ENCODE measurements at places on chromosomes 7 and 10. TPM values are rescaled to one million over a fixed set of nuclear protein-coding genes. Genes with fewer than 3 reads are reported as not detected.

- no peak for DNase-seq
Observed at GRCh38 chr10:1100691-1101368, 44.6 kb downstream of the WDR37 start.

DNA sequence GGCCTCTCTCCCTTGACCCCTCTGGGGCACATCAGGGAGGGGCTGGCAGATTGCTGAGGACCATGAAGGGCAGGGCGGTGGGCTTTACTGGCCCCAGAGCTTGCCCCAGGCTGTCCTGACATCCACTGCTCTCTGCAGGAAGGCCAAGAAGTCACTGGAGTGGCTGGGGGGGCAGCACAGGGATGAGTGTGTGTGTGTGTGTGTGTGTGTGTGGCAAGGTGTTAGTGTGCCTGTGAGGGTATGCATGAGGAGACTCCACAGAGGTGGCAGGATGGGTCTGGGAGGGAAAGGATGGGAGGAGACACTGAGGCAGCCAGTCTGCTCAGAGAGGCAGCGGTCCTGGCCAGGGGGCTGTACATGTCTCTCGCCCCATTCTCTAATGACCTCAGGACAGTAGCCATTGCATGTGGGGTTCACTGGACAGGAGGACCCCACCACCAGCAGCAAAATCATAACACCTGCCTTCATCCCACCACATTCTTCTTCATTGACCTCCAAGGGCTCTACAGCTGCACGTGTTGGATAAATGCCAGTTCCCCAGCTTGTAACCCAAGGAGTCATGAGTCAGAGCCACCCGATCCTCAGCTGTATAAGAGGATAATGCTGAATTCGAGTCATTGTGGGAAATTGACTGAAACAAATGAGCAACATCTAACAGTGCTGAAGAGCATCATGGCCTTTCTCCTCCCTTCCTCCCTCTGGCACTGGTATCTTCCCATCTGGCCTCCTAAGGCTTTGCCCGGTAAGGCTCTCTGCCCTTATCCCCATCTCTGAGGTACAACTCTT lies 720.5 kb downstream of the GRID1 start:
- peak; percentile 14 for DNase-seq

DNA sequence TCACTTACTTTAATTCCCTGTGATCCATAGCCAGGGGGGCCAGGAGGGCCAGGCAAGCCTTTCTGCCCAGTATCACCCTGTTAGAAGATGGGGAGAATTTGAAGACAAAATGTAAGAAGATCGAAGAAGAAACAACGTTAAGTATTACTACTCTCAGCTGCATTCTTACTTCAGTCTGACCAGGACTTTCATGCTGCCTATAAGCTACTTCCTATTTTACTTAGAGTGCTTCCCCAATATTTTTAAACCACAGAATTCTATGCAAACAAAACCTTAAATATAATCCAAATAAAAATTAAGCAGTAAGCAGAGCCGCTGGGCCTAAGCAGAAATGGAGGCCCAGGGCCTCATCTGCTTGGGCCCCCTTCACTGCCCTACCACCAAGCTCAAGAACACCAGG lies 117.8 kb downstream of the COL28A1 start:
- no peak for DNase-seq

- peak; percentile 31 for DNase-seq
Observed at GRCh38 chr10:86285136-86285790, 81.3 kb downstream of the GRID1 start.

AOC1 gene
- 170 TPM for total RNA-seq

GRCh38 chr10:71711052-71711623 lies 8.4 kb downstream of the C10orf105 start:
- no peak for DNase-seq

SFTPA1 gene
- total RNA-seq = not detected

DKK1 gene
- 1.5 TPM for total RNA-seq

GRCh38 chr10:129764011-129764900 lies 199.8 kb downstream of the EBF3 start:
- no peak for DNase-seq

GRCh38 chr10:72248468-72249151 lies 25.1 kb upstream of the DDIT4 start:
- DNase-seq = peak; percentile 74

ADAM12 gene
- 3.3 TPM for total RNA-seq

RALA gene
- 25.1 TPM for total RNA-seq

DNA sequence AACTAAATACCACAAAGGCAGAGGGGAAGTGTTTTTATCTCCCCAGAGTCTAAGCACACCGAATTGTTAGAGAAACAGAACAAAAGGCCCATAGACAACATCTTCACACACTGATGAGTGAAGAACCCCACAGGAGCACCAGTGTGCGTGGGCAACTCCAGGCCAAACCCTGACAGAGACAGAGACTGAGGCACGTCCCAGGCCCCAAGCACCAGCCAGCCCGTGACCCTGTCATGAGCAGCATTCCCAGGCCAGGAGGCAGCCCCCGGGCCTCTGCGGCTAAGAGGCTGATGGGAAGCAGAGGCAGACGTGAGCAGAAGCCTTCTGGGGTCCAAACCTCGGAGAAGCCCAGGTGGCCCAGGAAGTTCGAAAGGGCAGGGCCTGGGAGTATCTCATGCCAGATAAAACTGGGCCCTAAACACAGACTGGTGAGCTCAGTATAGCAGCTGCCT lies 184.4 kb downstream of the TCERG1L start:
- no peak for DNase-seq

- DNase-seq = no peak
Observed at GRCh38 chr7:81811956-81812865, 42.4 kb upstream of the HGF start.

STEAP4 gene
- total RNA-seq = 80.2 TPM

GRCh38 chr10:52423369-52423768 lies 109.3 kb downstream of the DKK1 start:
- no peak for DNase-seq

- no peak for DNase-seq
Observed at GRCh38 chr7:110808361-110808760, 282.6 kb upstream of the LRRN3 start.

ZP3 gene
- total RNA-seq = 17.5 TPM

DNA sequence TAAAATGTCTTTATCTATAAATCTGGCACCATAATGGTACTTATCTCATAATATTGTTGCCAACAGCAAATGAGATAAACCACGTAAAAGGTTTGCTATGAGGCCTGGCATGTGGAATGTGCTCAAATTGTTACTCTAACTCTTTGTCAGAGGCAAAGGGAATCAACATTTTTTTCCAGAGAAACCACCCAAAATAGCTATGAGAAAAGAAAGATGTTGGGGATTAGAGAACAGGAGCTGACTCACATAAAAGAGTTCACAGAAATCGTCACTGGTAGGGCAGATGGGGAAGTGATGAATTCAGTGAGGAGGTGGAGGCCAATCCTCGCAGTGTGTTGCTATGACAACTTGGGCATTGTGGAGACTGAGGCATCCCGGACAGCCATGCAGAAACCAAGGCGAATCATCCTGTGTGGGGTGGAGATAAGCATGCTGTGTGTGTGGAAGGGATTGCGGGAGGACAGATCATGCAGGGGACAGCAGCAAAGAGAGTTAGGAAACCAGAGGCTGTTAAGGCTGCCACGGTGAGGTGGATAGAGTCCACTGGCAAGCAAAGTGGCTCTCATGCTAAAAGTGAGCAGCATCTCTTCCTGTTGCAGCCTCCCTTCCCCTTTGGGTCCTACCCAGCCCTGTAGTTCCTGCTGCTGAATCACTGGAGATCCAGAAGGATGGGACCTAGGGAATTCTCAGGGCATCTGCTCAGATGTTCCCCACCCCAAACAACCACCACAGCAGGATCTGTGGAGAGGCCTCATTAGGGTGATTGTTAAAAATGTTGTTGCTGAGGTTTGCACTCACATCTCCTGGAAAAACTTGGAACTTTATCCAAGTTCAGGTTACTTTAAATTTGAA lies 103.9 kb downstream of the CUBN start:
- no peak for DNase-seq

DNA sequence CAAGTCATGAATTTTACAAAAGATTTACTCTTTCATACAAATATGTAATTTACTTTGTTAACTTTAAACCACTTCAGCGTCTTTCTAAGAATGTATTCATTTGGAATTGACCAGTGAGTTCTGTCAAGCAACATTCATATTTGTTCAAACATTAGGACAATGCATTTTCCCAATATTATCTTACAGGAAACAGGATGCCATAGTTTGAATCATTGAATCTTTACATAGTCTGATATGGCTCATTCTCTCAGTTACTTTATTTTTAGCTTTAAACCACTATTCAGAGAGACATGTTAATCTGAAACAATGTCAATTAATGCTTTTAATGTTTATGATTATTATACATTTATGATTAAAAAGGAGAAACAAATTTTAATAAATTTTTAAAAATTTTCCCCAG lies 21.1 kb upstream of the MEOX2 start:
- no peak for DNase-seq

- no peak for DNase-seq
Observed at GRCh38 chr10:47167591-47167990, 132.4 kb upstream of the GDF10 start.

GRCh38 chr10:60388116-60388625 lies 1.5 kb downstream of the ANK3 start:
- DNase-seq = no peak

- DNase-seq = no peak
Observed at GRCh38 chr7:12357508-12357907, 46.2 kb downstream of the VWDE start.

DNA sequence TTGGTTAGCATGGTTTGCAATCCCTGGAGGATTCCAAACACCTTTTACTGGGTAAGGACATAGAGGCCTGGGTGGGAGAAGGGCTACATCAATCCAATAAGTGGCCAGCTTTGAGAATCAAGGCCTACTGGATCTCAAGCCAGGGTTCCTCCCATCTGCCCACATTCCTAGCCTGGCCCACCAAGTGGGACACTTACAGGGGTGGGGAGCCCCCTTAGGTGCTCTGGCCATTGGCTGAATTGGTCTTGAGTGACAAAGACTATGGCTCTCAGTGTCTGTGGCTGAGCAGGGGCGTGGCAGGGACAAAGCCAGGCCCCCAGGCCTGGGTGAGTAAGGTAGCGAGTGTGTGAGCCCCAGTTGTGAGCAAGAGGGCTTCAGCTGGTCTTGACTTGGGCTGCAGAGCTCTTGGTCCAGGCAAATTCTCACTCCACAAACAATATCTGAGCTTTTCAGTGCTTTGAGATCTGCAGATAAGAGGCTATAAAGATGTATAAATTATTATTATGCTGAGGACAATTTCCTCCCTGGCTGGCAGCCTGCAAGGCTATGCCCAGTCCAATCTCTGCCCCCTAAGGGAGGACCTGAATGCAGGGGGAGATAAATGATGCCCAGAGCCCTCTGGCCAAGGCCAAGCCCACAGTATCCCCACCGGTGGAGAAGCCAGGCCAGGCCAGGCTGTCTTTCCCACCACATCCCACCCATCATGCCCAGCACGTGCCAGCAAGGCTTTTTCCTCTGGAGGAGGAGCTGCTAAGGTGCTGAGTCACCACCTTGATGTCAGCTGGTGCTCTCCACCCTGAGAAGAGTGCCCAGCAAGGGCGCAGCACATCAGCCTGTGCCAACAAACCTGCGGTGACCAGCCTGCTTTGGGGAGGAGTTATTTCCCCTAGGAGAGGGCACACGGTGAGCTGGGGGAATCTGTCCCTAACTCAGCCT lies 80.7 kb upstream of the DUSP5 start:
- DNase-seq = no peak

RBP3 gene
- not detected for total RNA-seq

SLC18A3 gene
- total RNA-seq = not detected

- DNase-seq = no peak
Observed at GRCh38 chr10:112304267-112304859, 21.2 kb downstream of the TECTB start.

DNA sequence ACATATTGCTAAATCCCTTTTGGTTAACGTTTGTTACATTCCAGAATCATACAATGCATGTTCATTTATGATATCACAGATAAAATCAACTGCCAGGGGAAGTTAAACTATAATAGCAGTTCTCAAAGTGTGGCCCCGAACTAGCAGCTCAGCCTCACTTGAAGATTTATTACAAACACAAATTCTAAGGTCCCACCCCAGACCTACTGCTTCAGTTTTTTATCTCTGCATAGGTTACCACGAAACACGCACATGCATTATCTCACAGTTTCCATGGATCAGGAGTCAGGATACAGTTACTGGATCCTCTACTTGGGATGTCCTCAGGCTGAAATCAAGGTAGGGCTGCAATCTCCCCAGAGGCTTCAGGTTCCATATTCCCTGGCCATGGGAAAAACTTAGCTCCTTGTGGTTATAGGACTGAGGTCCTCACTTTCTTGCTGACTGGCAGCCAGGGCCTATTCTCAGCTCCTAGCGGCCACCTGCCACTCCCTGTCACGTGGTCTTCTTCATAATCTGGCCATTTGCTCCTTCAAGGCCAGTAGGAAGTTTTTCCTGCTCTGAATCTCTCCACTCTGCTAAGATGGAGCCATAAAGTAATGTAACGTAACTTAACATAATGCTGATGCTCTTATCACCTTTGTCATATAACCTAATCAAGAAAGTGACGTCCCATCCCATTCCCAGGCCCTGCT lies 50.5 kb upstream of the YAE1 start:
- DNase-seq = no peak

GRCh38 chr7:78039790-78040776 lies 241.5 kb downstream of the PHTF2 start:
- DNase-seq = no peak

LIPF gene
- not detected for total RNA-seq

DNA sequence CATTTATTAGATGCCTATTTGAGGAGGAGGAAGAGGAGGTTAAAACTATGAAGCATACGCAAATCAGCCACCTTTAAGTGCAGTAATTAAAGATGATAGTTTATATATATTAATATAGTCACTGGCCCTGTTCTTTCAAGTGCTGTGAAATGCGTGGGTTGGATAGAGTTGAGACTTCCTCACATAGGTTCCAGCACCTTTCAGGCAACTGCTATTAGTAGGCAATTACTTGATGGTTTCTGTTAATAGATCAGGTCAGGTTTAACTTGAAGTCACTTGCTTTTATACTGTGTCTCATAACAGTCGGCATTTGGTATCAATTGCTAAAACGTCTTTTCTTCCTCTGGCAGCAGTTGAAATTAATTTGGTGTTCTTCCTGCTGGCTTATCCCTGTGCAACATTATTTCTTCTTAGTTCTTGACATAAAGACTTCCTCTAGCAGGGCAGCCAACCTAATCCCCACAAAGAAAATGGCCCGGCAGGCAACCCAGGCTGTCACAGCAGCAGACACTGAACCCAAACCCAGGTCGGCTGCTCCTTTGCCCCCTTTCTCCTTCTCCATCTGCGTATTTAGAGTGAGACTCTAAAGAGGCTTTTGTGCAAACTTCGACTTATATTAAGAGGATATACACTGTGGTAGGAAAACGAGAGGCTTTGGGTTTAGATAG lies 35.3 kb upstream of the BET1 start:
- DNase-seq = no peak

GRCh38 chr7:130959743-130960207 lies 225.8 kb upstream of the KLF14 start:
- no peak for DNase-seq

GNAI1 gene
- total RNA-seq = 105 TPM

GRCh38 chr7:158973941-158974785 lies 117.8 kb downstream of the DYNC2I1 start:
- peak; percentile 72 for DNase-seq

AKR1C4 gene
- not detected for total RNA-seq

DNA sequence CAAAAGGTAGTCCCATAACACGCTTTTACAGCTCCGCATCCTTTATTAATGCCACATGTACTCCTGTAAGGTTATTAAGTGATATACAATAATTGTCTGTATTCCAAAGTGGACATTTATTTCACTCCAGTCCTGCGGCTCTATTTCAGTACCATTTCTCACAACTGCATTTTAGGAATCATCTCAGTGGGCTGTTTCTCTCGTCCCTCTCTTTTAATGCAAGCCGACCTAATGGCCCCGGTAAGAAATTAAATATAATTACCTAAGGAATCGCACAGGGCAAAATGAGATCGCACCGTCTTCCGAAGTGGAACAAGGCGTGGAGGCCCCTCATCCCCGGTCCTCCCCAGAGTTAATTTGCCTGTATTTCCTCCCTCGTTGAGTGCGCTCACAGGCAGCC lies 216.5 kb downstream of the RAB11FIP2 start:
- no peak for DNase-seq

Data from kidney (tissue), 22 donors.